Activated T-helper 9 cell treated with anti-CD3 and anti-CD28 coated beads, Interleukin-2, amount 50 U/mL, for 16 hours (primary cell): ENCODE measurements at places on chromosomes 1 and 21.

GRCh38 chr1:54460351-54460750 is 54.2 kb upstream of the SSBP3 start:
- no peak for DNase-seq

DNA sequence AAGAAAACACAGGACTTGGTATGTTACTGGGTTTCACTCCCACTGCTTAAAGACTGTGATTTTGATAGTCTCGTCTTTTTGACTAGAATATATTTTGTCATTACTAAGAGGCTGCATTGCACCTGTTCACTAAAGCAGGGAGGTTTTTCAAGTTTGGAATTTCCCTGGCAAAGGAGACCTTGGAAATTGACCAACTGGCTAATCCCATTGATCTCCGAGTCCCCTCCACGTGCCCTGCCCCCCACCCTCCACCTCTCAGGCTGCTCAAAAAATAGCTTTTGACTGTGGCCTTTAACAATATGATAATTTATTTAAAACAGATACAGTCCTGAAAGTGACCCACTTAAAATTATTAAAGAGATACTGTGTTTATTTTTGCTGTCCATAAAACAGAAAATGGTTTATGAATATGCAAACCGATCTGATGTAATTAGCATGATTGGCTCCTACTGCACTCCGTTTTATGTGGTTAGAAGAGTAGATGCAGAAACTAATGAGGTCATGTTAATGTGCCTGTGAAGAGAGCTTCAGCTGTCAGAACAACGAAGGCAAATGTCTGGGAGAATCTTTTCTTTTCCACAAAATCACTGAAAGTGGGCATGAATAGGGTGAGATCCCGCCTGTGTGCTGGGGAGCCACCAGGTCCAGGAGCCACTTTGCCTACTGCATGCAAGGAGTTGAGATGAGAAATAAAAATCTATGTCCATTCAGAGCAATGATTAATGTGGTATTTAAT is 361.5 kb downstream of the RRAGC start:
- no peak for DNase-seq

DNA sequence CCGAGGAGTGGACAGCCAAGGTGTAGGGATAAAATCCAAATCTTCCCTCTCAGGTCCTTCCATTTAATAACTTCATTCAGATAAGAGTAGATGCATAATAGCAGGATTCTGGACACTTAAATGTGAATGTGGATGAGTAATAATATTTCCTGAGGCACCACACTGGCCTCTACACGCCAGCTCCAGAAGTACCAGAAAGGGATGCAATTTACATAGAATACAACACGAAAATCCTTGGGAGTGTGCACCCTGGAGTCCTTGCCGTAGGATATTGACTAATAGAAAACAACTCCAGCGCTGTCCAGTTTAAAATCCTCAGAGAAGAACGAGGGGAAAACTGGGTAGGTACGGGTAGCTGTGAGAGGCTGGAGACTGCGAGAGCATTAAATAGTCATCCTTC is 6.9 kb downstream of the PLXNA2 start:
- no peak for DNase-seq

- peak; percentile 53 for DNase-seq
Measured at GRCh38 chr1:3611170-3612019, at the start of gene MEGF6. Gene MEGF6 (minus strand): TSS chr1:3611508. CDS start chr1:3611268, 240 bp downstream.

DNA sequence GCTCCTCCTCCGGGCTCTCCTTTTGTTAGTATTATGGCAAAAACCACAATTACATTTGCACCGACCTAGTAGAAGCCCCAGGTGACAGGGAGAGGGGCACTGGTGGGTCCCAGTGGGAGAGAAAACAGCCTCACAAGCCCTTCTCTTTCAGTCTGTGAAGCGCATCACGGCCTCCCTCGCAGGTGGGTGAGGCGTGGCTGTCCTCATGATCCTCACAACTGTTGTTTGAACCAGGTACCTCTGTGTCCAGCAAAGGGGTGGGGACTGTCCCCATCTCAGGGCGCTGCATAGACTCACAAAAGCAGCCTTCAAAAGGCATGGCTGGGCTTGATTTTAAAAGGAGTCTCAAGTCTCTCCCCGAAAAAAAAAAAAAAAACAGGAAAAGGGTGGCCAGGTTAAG is 7.9 kb upstream of the C2CD2 start:
- no peak for DNase-seq

GRCh38 chr1:238450976-238451375 is 560.3 kb upstream of the ZP4 start:
- DNase-seq = no peak

- DNase-seq = peak; percentile 9
Measured at GRCh38 chr1:44318097-44319088, 36.7 kb downstream of the ERI3 start.

DNA sequence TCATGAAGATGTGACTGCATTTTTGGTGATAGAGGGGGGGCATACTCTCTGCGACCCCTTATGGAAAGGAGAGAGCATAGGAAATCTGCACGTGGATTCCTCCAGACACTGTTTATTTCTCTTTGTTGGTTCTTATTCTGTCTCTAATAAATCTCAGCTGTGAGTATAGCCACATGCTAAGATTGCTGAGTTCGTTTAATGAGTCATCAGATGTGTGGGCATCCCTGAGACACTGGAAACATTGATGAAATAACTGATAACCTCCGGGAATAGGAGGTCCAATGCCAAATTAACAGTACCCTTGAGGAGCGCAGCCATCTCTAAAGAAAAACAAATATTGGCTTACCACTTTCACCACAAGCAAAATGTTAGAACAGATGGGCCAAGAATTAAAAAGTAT is 880.2 kb upstream of the NEGR1 start:
- DNase-seq = no peak

DNA sequence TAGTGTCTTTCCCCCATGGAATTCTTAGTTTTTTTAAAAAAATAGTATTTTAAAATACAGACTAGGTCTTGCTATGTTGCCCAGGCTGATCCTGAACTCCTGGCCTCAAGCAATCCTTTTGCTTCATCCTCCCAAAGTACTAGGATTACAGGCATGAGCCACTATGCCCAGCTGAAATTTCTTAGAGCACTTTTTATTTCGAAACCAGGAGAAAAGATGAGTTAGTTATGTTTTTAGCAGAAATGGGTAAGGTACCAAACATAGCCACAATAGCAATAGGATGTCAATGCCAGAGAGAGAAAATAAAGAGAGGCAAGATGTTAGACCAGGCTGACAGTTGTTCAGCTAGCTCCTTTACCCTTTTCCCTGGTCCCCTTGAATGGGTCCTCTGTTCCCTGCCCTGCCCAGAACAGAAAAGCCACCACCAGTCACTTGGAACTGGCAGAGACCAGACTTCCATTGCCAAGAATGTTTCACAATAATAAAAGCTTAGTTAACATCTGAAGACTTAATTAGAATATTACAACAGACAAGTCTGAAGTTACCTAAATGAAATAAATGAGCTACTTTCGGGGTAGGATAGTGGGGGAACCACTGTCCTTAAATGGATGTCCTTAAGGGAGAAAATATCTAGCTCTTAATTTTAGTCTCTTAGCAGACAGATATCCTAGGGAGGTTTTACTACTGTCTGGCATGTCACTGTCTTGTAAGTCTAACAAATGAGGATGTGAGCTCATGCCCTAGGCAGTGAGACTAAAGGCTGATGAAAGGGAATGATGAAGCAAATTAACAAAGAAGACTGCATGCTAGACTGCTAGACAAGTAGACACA is 54.3 kb downstream of the ABL2 start:
- no peak for DNase-seq
